ENCODE measurements at places on chromosomes 1 and 21.
A peak's percentile ranks its signal among the peaks of the same experiment; 100 is the strongest.

- DNase-seq: no peak
These were observed 157.9 kb upstream of the CTTNBP2NL start for GRCh38 chr1:112237983-112238545.

DNA sequence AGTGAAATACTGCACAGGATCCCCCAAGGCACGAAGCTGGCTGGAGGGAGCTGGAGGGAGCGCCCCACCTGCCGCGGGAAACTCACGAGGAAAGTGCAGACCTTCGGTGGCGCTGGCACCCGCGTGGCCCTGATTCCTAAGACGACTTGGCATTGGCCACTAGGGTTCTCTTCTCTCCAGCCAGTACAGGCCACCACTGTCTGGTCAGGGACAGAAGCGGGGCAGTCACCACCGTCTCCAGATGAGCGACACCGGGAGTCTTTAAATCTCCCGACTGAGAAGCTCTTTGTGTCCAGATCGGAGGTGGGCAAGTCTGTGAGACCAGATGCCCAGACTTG lies 19.2 kb upstream of the CHIA start:
- DNase-seq: no peak

DNA sequence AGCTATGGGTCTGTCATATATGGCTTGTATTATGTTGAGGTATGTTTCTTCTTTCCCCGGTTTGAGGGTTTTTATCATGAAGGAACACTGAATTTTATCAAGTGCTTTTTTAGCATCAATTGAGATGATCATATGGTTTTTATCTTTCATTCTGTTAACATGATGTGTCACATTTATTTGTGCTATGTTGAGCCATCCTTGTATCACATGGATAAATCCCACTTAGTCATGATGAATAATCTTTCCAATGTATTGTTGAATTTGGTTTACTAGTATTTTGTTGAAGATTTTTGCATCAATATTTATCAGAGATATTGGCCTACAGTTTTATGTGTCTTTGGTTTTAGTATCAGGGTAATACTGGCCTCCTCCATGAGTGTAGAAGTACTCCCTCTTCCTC lies 61.7 kb downstream of the GPR137B start:
- DNase-seq: no peak

DNA sequence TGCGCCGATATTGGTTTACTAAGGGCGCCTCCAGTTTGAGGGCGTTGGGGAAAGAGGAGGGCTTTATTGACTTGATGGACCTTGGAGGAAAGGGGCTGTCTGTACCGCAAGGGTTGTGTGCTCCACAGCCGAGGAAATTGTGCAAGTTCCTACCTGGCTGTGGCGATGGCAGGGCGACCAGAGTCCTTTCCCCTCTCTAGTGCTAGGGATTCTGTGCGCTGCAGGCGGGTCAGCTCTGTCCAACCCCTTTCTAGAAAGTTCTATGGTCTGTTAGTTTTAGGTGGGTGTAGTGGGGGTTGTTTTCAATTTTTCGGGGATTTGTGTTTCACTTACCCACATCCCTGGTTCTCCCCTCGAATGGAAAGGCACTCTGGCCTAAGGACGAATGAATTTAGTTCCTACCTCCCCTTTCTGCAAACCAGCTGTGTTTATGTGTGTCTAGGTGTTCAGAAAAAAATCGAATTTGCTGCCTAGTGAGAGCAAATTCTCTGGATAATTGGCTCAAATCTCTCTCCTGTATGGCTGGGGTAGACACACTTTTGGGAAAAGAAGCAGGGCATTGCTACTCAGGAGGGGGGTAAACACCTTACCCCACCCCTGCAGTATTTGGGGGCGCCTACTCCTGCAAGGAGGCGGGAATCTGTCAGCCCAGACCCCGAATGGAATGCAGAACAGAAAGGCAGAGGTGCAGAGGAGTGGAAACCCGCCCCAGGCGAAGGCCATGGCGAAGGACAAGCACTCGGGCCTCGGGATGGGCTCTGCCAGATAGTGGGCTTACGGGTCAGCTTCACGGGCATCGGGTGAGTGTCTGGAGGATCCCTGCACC lies 2.0 kb downstream of the DMBX1 start:
- no peak for DNase-seq

GRCh38 chr21:46057710-46058241 lies 40.1 kb upstream of the COL6A2 start:
- no peak for DNase-seq

DNA sequence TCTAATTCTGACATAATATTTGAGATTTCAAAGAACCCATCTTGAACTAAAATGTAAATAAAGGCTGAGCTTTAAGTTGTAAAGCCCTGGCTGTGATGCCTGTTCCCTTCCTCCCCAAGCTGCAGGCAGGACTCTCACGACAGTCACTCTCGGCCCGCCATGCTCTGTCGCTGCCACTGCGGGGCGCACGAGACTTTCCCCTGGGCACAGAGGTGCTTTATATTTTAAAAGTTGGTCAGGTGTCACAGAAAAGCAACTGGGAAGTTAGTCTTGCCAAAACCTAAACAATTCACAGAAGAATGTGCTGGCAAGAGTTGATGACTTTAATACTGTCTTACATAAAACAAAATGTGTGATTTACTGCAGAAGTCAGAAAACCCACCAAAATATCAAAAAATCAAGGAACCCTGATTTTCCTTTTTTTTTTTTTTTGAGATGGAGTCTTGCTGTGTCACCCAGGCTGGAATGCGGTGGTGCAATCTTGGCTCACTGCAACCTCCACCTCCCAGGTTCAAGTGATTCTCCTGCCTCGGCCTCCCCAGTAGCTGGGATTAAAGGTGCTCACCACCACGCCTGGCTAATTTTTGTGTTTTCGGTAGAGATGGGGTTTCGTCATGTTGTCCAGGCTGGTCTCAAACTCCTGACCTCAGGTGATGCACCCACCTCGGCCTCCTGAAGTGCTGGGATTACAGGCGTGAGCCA lies 10.7 kb downstream of the LRRC47 start:
- no peak for DNase-seq

DNA sequence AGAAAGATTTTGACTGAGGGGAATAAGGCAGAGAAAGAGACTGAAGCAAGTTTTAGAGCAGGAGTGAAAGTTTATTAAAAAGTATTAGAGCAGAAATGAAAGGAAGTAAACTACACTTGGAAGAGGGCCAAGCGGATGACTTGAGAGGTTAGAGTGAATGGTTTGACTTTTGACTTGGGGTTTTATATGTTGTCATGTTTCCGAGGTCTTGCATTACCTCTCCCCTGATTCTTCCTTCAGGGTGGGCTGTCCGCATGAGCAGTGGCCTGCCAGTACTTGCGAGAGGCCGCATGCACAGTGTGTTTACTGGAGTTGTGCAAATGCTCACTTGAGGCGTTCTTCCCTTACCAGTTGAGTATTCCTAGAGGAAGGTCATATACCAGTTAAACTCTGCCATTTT lies 13.0 kb upstream of the DENND2D start:
- DNase-seq: no peak

DNA sequence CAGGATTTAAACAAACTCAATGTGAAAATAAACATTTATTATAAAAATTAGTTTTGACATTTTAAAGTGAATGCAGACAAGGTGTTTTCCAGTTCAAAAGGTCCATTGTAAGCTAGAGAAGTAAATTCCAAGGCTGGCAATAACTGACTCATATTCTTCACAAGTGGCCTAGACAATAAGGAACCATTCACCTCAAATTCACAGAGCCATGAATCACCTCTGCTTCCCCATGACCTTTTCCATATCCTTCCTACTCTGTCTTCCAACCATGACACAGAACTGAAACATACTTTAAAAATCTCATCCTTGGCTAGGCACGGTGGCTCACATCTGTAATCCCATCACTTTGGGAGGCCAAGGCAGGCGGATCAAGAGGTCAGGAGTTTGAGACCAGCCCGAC lies 24.8 kb downstream of the F11R start:
- DNase-seq: no peak

DNA sequence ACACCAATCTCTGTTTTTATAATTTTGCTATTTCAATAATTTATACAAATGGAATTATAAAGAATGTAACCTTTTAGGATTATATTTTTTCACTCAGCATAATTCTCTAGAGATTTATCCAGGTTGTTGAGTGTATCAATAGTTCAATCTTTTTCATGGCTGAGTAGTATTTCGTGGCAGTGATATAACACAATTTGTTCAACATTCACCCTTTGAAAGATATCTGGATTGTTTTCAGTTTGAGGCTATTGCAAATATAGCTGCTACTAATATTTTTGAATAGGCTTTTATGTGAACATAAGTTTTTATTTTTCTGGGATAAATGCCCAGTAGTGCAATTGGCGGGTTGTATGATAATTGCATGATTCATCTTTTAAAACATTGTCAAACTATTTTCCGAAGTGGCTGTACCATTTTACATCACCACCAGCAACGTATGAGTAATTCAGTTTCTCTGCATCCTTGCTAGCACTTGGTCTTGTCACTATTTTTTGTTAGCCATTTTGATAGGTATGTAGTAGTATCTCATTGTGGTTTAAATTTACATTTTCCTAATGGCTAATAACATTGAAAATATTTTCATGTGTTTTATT lies 55.6 kb upstream of the ABCD3 start:
- DNase-seq: no peak

DNA sequence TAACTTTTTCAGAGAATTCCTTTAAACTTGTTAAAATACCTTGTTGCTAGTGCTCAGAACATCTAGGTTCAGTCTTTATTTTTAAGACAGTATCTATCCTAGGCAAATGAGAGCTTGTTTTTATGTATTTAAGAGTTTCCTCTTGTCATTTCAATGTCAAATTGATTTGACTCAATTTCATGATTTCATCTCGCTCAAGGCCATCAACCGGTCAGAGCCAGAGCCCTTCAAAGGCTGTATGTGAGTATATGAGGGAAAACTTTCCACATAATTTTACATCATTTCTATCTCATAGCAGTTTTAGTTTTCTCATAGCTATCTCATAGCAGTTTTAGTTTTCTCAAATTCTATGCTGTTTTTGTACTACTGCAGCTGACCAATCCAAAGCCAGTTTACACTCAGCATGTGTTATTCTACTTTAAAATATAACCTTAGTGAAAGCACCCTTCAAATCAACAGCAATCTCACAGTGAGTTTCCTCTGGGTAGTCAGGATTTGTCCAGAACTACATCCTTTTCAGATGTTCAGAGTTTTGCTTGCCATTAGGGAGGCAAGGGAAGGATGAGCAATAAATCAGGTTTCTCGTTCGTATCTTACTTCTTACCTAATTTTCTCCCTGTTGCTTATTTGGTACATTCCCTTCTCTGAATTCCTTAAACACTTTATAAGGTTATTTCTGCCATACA lies 12.7 kb downstream of the HNRNPU start:
- no peak for DNase-seq

DNA sequence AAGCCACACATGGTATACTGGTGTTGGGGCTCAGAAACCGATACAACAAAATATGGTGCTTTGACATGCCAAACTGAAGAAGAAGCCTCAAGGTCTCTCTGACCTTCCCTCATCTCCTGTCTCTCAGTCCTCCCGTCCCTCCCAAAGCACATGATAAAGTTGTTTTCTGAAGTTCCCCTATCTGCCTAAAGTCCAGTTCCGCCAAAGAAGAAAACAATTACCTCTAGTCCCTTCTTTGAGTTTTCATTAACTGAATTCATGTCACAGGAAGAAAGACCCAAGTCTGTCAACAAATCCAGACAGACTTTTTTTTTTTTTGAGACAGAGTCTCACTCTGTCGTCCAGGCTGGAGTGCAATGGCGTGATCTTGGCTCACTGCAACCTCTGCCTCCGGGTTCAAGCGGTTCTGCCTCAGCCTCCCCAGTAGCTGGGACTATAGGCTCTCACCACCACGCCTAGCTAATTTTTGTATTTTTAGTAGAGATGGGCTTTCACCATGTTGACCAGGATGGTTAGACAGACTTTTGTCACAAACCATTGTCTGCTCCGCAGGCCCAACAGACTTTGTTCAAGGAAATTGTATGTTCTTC lies 32.2 kb upstream of the SLC2A1 start:
- DNase-seq: no peak

GRCh38 chr1:100065183-100065968 lies 67.4 kb downstream of the SASS6 start:
- DNase-seq: no peak

GRCh38 chr1:67636146-67636545 lies 48.9 kb upstream of the GADD45A start:
- no peak for DNase-seq

DNA sequence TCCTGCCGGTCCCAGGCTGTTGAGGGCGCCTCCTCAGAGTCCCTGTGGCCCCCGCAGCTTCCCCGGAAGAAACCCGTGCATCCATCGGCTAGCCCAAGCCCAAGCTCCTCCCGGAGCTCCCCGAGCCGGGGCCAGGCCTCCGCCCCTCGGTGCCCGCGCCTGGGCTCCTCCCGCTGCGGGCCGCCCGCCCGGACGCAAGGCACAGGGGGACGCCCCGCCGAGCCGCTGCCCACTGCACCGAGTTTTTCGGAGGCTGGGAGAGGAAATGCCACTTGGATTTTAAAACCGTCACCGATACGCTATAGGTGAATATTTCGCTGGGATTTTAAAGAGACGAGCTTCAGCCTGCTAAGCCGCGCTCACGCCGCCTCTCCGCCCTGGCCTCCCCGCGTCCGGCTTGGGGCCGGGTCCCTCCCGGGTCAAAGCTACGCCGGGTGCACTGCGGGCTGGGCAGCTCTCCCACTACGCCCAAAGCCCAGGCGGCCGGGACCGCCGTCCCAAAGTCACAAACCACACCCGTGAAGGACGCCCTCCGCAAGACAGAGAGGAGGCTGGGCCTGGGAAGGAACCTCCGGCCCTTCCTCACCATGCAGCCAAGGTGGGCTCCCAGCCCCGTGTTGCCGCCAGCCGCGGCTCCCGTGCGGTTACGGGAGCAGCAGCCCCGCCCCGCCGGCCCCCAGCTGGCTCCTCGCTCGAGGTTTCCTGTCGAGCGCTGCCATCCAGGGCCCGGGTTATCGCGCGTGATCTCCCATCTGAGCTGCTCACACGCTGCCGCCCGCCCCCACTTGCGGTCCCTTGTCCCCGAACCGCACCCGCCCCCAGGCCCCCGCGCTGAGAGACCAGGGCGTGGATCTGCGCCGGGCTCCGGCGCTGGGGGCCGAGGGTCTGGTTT lies 63.2 kb downstream of the CD247 start:
- peak; percentile 55 for DNase-seq

- DNase-seq: peak; percentile 63
These were observed 24.7 kb downstream of the CLIC4 start for GRCh38 chr1:24769656-24770651.

GRCh38 chr1:234231893-234232276 lies 141.4 kb upstream of the COA6 start:
- DNase-seq: no peak

DNA sequence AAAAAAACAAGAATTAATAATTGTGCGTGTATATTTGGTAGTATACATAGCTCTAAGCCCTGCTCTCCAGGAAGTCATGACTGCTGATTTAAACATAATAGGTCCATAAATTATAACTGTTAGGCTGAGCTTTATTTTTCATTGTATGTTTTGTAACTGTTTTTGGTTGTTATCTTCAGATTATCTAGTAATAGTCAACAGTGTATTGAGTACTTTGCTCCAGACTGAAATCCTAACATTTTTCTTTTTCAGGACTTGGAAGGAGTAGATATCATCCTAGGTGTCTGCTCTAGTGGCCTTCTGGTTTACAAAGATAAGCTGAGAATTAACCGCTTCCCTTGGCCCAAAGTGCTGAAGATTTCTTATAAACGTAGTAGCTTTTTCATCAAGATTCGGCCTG lies 90.9 kb downstream of the TMEM200B start:
- no peak for DNase-seq

GRCh38 chr1:119564548-119564947 lies 57.5 kb downstream of the HSD3B1 start:
- DNase-seq: no peak
